ENCODE measurements at places on chromosomes 7 and 10.

- DNase-seq, result no peak
Measured at GRCh38 chr7:149422914-149423301, 38.0 kb downstream of the ZNF777 start.

- DNase-seq, result no peak
Measured at GRCh38 chr10:42929993-42930392, 146.9 kb upstream of the RET start.

GRCh38 chr10:3852147-3852904 lies 67.3 kb upstream of the KLF6 start:
- peak; percentile 89 for DNase-seq

GRCh38 chr10:4147245-4147644 lies 362.2 kb upstream of the KLF6 start:
- DNase-seq, result peak; percentile 38

- DNase-seq, result no peak
Measured at GRCh38 chr10:99828464-99828863, 46.0 kb downstream of the ABCC2 start.

DNA sequence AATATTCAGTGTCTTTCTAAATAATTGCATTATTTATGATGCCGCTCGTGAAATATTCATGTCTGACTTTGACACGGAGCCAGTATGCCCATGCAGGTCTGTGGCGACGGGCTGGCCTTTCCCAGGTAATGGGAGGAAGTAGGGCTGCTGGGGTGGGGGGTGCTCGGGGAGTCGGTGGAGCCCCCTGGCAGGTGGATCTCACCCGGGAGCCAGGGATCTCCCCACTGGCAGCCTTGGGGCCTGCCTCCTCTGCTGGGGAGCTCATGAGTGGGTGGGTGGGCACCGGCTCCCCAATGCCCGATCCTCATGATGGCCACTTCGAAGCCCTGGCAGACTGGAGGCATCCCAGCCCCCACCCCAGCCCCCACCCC lies 52.8 kb downstream of the PWWP2B start:
- DNase-seq, result no peak

DNA sequence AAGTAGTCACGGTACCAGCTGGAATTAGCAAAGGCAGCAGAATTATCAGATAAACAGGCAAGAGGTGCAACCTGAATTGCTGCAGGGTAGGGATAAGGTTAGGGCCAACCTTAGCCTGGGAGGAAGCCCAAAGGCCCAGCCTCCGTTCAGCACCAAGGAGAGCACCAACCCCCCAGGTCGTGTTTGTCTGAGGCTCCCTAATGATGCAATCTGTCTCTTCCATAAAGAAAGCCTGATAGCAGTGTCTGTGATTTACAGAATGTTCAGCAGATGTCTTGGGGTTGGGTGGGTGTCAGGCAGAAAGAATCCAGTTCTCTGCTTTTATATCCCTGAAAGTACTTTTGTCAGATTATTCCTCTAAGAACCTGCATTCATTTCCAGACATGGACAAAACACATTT lies 328.4 kb upstream of the AOAH start:
- DNase-seq, result peak; percentile 56

GRCh38 chr10:125778556-125778955 lies 2.9 kb upstream of the MMP21 start:
- no peak for DNase-seq

GRCh38 chr10:29256019-29256418 lies 32.9 kb upstream of the LYZL1 start:
- no peak for DNase-seq

DNA sequence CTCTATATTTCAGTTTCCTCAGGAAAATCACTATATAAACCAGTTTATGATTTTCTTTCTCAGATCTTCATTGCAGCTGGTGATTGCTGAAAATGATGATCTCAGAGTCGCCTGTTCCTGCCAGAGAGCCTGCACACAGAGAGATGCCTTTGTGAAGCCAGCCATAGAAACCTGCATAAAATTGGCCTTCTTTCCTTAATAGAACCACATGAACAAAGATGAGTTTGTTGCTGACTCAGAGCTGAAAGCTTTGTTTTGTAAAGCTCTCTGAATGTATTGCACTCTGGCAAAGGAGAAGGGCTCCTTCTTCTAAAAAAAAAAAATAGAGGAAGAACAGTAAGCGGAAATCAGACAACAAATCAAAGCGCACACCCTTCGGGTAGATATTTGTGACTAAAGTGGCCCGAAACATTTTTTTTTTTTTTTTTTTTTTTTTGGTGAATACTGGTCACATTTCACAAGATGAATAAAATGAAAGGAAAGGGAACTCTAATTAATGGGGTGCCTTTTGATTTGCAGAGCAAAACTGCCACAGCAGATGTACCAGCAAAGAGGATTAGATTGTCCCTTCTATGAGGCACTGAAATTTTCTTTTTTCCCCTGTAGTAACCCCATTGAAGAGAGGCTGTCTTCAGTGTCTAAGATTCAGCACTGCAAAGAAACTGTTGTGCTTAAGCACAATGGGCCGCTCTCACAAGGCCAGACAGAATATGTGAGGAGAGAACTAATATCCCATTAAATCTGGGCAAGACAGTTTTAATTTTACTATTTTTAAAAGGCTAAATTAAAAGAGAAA lies 75.1 kb upstream of the PTPRZ1 start:
- DNase-seq, result peak; percentile 60

DNA sequence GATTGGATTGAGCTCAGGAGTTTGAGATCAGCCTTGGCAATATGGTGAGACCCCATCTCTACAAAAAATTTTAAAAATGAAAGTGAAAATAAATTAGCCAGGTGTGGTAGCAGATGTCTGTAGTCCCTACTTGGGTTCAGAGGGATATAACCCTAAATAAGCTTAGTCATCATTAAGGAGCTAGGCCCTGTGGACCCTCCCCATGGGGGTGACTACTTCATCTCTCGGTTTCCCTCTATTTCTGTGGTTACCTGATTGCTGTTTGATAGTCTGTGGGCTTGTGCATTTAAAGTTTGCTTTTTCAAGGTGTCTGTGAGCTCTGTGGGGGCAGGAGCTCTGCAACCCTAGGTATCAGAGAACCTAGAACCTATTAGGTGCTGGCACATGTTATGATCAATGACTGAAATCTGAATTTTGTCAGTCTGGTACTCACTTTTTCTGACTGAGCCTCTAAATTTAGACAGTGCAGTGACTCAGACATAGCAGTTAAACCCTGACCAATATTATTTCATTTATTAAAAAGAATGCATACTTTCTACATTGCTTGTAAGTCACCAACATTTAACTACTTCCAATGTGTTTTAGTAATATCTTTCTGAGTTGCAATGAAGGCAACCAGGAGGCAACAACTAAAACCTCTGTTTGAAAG lies 8.1 kb upstream of the CUZD1 start:
- no peak for DNase-seq

DNA sequence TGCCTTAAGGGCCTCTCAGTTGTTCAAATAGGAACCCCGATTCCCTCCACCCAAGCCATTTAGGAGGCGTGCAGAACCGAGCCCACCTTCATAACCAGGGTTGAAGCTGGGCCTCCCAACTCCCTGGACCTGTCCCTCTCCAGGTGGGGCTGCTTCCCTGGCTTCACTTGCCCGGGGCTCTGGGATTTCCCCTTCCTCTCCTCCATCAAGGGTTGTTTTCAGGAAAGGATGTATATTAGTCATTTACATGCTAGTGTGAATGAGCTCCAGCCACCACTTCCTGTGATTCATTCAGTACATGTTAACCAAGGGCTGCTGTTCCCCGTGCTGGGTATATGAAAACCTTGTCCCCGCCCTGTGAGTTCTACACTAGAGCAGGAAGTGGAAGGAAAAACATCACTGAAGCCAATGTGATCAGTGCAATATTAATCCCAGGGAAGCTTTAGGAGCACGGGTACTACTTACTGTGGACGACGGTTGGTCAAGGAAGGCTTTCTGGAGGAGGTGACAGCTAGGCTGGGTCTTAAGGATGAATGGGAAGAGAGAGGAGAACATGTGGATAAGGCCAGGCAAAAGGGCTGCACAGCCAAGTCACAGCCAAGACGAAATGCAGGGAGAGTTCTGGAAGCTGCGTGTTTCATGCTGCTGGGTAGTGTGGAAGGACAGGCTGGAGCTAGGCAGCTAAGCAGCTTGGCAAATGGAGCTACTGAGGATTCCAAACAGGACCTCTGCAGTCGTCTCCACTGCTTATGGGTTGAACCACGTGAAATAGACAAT lies 150.1 kb upstream of the SHH start:
- DNase-seq, result no peak

GRCh38 chr10:7027913-7028808 lies 382.7 kb downstream of the SFMBT2 start:
- DNase-seq, result no peak

GRCh38 chr7:55083206-55083605 lies 64.4 kb downstream of the EGFR start:
- DNase-seq, result no peak

DNA sequence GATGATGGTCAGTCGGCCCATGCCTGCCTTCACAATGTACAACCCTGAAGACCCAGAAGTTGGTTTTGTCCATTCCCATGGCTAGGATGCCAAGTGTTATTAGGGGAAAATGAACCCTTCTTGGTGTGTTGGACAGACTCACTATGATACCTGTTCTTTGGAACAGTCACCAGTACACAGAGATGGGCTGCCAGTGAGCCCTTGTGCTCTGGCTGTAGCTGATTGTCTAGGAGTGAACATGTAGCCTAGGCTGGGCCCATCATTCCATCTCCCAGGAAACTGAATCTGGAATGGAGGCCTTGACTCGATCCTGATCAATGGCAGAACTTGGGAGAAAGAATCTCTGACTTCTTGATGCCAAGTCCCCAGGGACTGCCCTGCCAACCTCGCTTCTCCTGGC lies 188.9 kb downstream of the EVX1 start:
- no peak for DNase-seq

GRCh38 chr10:132136097-132136521 lies 50.6 kb upstream of the DPYSL4 start:
- peak; percentile 16 for DNase-seq

DNA sequence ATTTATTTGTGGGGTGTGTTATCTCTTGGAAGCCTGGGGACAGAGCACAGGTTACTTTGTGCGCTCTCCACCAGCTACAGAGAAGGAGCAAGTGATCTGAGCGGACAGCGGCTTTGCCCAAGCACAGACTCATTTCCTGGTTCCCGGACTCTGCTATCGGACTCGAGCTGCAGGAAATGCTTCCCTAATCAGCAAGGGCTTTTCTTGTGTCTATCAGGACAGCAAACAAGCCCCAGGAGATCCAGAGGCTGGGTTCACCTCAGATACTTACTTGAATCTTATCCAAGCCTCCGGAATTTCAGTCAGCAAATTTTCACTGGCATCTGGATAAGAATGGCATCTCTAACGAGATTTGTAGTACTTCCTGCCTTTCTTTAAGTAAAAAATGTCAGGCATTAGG lies 27.8 kb downstream of the MRC1 start:
- peak; percentile 36 for DNase-seq

GRCh38 chr10:126392469-126392868 lies 4.2 kb upstream of the ADAM12 start:
- no peak for DNase-seq

GRCh38 chr10:85311613-85312337 lies 983.4 kb downstream of the CCSER2 start:
- DNase-seq, result no peak

GRCh38 chr7:114432703-114433102 lies 18.1 kb downstream of the FOXP2 start:
- peak; percentile 57 for DNase-seq

GRCh38 chr7:2819161-2819953 lies 24.8 kb downstream of the GNA12 start:
- no peak for DNase-seq

DNA sequence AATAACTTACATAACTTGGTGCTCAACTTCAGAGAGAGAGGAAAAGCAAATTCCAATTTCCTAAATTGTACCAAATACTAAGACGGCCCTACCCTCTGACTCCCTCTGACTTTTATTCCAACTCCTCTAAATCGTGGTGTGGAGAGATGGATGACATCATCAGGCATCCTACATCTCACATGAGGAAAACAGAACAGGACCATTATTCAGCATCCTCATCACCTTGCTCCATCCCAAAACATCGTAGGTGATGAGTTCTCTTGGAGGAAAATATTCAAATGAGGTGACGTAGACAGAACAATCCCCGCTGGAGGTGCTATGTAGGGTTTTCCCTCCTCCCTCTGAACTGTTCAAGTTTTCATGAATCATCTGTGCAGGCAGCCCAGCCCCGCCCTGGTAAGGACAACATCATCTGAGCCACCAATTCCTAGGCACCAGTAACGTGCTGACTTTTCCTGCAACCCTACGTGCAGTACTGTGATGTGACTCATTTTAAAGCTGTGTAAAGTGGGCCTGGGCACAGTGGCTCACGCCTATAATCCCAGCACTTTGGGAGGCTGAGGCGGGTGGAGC lies 167.2 kb downstream of the CALN1 start:
- no peak for DNase-seq

All from muscle of leg (tissue), 16 donors.